ENCODE measurements at places on chromosomes 5 and 9. TPM values are rescaled to one million over a fixed set of nuclear protein-coding genes. Genes with fewer than 3 reads are reported as not detected.

GRCh38 chr9:22079873-22080341 is 70.8 kb upstream of the CDKN2B start:
- DNase-seq = no peak
- no peaks in the 10 kb centered on the region for H3K27me3 ChIP-seq
- H3K27ac ChIP-seq = no peak overlapping the region
- H3K4me3 ChIP-seq = no peak overlapping the region
- H3K4me1 ChIP-seq = no peaks in the 10 kb centered on the region
- no peaks in the 10 kb centered on the region for H3K36me3 ChIP-seq

DNA sequence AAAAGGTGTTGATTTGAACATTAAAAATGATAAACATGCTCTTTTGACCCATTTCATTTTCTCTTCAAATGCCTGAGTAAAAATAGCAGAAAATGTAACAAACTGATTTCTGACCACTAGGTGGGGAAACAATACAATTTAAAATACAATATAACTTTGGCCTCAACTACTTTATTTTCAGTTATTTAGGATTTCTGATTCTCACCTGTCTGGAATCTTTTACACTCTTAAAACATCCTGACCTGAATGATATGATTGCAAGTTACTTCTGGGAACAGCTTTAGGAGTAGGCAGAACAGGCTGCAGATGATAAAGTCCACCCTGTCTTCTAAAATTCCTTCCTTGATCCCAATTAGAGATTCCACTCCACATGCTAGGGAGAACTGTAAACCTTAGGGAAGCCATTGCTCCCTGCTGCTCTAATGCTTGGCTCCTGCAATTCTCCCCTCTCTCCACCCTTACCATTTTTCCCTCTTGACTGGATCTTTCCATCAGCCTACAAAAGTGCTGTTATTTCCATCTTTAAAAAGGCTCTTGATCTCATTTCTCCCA is 70.3 kb downstream of the FYB1 start:
- no peak overlapping the region for H3K27ac ChIP-seq
- no peaks in the 10 kb centered on the region for H3K27me3 ChIP-seq
- H3K36me3 ChIP-seq = no peaks in the 10 kb centered on the region
- H3K4me3 ChIP-seq = no peak overlapping the region

GRCh38 chr5:153879596-153879995 is 159.1 kb downstream of the FAM114A2 start:
- no peaks in the 10 kb centered on the region for H3K27me3 ChIP-seq
- H3K27ac ChIP-seq = no peak overlapping the region
- no peak for DNase-seq
- no peaks in the 10 kb centered on the region for H3K36me3 ChIP-seq
- H3K4me1 ChIP-seq = no peaks in the 10 kb centered on the region

DNA sequence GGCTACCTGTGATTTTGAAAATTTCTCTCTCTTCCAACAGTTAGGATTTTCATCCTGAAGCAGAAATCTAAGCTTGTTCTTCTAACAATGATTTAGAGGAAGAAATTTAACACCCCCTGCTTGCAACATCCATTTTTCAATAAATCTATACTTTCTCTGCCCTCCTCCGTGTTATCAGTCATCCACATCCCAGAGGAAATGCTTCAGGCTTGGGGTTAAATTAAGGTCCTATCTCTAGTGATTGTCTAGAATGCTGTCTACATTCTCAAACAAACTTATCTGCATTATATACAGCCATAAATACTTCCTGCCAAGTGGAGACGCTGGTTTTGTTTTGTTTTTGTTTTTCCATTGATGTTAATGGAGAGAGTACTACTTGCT is 371.0 kb downstream of the CSNK1G3 start:
- H3K4me1 ChIP-seq = no peaks in the 10 kb centered on the region
- DNase-seq = no peak
- H3K36me3 ChIP-seq = no peaks in the 10 kb centered on the region
- H3K4me3 ChIP-seq = no peak overlapping the region
- no peaks in the 10 kb centered on the region for H3K27me3 ChIP-seq

Gene IL5
- not detected for total RNA-seq

Gene RAB24
- total RNA-seq = 62.0 TPM
